Left renal pelvis (tissue), 4 donors: ENCODE measurements at places on chromosomes 6 and 20.

DNA sequence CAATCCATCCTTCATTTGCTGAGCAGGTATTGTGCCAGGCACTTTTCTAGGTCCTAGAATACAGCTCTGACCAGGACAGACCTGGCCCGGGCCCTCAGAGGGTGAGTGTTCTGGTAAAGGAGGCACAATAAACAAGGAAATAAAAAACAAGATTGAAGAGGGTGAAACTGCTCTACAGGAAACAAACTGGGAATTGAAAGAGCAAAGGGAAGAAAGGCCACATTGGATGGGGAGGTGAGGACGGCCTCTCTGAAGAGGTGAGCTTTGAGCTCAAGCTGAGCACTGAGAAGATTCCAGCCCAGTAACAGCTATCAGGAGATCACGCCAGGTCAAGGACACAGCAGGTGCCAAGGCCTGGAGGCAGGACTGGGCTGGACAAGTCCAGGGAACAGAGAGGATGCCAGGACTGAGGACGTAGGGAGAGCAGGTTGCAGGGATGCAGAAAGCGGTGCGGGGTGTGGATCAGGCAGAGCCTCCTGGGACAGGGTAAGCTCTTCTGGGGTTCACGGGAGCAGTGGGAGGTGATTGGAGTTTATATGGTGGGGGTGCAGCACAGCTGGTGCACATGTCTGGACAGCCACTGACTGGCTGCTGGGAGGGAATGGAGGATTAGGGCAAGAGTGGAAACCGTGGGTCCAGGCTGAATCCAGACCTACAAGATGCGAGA, 433.3 kb downstream of the PREX1 start:
- DNase-seq, result no peak

DNA sequence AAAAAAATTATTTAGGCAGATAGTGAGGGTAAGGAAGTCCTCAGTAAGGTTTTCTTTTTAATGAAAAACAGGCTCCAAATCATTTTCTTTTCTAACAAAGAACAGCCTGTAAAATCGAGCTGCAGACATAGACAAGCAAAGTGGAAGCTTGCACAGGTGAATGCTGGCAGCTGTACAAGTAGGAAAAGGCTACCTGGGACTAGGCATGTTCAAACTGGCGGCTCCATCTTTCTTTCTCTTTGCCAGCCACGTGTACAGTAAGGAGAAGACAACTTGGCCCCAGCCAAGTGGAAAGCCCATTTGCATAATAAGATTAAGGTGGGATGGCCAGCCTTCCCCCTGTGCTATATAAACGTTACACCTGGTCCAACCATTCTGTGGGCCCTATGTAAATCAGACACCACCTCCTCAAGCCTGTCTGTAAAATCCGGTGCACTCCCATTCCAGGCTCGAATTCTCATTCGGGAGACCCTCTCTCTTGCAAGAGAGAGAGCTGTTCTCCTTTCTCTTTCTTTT, 27.0 kb upstream of the SLC2A12 start:
- DNase-seq, result no peak

GRCh38 chr20:6654513-6655252, 112.8 kb upstream of the BMP2 start:
- DNase-seq, result no peak

DNA sequence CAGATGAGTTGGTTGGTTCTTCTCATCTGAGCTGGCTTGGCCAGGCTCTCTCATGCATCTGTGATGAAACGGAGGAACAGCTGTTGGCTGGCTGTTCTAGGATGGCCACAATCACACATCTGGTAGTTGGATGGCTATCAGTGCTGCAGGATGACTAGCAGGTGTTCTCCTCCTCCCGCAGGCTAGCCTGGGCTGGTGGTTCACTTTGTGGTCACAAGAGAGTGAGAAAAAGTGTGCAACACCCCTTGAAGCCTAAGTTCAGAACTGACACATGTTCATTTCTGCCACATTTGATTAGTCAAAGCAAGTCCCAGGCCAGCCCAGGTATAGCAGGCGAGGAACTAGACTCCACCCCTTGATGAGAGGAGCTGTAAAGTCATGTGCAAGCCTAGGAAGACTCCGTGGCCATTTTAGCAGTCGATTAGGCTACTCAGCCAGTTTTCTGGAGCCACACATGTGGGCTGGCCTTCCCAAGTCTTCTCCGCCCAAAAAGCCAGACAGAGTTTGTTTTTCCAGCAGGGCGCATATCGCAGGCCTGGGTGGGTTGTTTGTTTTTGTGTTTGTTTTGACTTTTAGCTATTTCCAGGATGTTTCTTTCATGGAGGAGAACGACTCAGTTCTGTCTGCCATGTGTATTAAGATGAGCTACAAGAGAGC, 120.8 kb downstream of the ISM1 start:
- no peak for DNase-seq

DNA sequence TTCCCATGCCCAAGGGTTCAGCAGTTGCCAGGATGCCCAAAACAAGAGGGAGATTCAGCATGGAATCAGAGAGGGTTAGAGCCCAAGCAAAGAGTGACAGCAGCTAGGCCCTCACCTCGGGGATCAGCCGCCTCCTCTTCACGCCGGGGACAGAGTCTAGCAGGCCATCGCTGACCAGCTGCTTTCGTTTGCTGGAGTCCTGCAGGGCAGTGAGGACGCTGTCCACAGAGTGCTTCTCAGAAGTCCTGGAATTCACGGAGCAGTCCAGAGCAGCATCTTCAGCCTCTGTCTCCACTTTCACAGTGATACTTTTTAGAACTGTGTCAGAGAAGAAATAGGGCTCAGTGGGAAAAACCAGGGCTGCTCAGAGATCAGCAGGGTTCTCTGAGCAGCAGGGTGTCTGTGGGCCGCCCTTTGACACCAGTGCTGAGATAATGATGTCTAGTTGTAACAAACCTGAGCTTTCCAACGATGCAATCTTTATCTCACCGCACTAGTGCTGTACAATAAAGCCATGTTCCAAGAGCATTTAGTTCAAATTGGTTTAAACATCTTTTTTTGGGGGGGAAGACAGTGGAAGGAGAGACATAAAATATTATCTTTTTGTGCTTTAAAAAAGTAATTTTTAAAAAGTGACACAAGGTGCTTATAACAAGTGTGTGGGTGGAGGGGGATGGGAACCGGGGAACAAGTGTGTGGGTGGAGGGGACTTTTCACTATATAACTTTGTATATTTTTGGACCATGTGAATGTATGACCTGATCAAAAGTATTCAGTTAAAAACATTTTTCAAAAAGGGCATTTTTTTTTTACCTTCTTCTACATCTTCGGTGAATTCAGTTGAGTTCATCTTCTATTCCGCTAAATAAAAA, 16.6 kb downstream of the BEND3 start:
- no peak for DNase-seq

DNA sequence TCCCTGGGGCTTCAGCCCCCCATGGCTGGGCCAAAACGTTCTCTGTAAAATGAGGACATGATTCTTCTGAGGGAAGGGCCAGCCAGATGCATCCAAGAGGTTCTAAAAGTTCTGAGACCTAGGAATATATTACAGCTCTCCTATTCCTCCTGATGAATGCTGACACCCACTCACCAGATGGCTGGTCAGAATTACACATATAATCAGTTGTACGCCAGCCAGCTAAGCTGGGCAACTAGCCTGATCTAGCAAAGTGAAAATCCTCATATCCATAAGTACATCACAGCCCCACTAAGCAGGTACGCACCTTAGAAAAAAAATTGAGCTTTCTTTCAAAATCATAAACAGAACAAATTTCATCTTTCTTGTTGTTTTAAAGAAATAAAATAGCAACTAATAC, 34.8 kb downstream of the C6orf118 start:
- DNase-seq, result no peak

DNA sequence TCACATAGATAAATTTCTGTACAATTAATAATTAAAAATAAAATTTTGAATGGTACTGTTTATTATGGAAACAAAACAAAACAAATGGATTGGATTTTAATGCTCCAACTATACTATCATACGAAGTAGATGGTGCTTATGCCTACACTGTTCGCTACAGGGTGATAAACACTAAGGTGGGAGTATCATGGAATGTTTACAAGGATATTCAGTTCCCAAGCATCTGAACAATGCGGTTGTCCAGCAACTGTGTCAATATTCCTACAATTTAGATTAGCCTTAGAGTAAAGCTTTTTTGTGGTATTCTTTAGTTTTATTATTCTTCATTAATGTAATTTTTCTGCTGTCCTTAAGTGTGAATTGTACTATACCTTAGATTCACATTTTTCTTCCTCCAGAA, 105.1 kb downstream of the MMS22L start:
- peak; percentile 8 for DNase-seq

GRCh38 chr20:6165346-6165745, 42.5 kb upstream of the FERMT1 start:
- no peak for DNase-seq

GRCh38 chr20:58233393-58233792, 4.9 kb upstream of the ANKRD60 start:
- DNase-seq, result no peak

GRCh38 chr20:4320291-4320690, 304.9 kb upstream of the RNF24 start:
- no peak for DNase-seq

GRCh38 chr6:47529734-47530133, 52.1 kb downstream of the CD2AP start:
- DNase-seq, result no peak

DNA sequence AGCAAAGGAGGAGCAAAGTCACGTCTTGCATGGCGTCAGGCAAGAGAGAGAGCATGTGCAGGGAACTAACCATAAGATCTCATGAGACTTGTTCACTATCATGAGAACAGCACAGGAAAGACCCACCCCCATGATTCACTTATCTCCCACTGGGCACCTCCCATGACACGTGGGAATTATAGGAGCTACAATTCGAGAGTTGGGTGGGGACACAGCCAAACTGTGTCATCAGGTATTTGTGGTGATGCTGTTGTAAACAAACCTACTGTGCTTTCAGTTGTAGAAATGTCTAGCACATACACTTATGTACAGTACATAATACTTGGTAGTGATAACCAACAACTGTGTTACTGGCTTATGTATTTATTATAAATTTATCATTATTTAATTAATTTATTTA, 128.3 kb downstream of the UTRN start:
- DNase-seq, result no peak
